Stimulated activated naive CD8-positive, alpha-beta T cell treated with anti-CD3 and anti-CD28 coated beads, Interleukin-15, Interleukin-2, amounts not matched to agents 100 U/mL and 50 U/mL, for 24 hours (primary cell): ENCODE measurements at places on chromosomes 2 and 18.
A peak's percentile ranks its signal among the peaks of the same experiment; 100 is the strongest.

DNA sequence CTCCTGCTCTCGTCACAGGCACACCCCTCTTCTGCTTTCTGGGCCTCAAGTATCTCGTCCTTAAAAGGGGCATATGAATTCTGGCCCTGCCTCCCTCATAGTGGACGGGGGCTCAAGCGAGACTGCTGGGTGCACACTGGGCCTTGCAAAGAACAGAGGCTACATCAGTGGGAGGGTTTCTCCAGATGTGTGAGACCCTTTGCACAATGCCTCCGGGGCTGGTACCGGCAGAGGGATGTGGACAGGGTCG lies 25.0 kb downstream of the CRACDL start:
- no peak for DNase-seq

DNA sequence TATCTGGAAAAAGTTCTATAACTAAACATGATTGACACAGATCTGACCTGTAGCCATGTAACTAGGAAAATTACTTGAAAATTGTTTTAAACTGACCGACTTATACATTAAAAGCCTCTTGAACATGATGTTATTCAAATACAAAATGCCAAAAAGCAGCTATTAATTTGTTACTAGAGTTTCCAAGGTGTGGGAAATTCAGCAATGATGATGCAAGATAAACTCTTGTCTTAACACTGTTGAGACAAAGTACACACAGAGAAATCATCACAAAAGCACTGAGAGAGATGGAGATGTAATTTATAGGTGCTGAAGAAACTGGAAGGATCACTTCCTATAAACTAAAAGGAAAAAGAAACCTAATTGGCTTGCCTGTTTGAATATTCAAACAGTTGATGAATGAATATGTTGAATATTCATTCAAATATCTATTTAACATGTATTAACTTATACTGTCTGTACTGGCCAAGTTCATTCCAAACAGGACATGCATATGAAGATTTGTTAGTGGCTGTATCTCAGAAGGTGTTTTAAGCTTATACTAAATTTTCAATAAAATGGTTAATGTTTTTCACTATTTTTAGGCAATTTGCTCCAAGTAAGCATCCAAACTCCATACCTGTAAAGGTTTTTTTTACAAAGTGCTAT lies 34.6 kb upstream of the WDR75 start:
- DNase-seq, result no peak

DNA sequence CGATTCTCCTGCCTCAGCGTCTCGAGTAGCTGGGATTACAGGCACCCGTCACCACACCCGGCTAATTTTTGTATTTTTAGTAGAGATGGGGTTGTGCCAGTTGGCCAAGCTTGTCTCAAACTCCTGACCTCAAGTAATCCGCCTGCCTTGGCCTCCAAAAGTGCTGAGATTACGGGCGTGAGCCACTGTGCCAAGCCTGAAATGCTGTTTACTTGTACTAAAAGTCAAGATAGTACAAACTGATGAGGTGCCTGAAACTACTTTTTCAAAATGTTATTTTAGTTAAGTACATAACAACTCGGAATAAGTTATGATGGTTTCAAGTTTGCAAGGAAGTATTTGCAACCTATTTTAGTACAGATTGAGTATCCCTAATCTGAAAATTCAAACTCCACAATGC lies 85.7 kb downstream of the CEP192 start:
- no peak for DNase-seq

- DNase-seq, result no peak
Observed at GRCh38 chr2:7270011-7270431, 352.8 kb downstream of the RNF144A start.

- no peak for DNase-seq
Observed at GRCh38 chr2:176592216-176592615, 323.0 kb downstream of the MTX2 start.

DNA sequence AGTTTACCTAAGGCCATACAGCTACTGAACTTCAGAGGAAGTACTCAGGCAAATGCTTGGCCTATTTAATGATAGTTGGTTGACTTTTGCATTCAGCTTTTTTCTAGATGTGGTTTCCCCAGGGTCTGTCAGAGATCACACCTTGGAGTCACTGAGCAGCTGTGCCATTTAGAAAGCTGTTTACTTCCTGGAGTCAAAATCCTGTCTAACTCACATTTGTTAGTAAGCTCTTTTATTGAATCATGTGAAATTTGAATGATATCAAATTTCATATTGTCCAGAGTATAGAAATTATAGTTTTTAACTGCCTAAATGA lies 7.6 kb upstream of the TRIB2 start:
- no peak for DNase-seq

GRCh38 chr18:9081940-9082339 lies 20.6 kb upstream of the NDUFV2 start:
- peak; percentile 55 for DNase-seq

DNA sequence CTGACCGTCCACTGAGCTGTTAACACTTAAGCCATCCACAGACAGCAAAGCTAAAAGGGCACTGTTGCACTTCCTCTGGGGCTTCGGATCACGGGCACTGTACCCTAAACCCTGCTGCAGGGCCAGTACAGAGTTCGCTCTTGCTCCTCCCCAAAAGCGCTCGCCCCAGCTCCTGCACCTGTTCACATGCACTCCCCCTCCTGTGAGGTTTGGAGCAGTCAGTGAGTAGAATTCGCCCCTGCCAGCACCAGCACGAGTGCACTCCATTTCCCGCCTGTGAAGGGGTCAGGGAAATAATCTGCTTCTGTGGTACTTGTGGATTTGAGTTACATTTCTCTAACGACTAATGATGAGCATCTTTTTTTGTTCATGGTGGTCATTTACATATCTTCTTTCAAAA lies 158.8 kb downstream of the PTPRM start:
- DNase-seq, result no peak

DNA sequence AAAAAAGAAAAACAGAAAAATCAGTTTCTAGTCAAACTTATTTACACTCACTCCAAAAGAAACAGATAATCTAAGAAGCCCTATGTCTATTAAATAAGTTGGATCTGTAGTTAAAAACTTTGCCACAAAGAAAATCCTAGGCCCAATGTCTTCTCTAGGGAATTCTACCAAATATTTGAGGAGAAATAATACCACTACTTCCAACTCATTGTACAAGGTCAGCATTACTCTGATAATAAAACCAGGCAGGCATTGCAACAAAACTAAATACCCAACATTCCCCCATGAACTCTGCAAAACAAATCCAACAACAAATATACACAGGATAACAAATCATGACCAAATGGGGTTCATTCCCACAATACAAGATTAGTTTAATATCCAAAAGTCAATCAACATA lies 73.8 kb upstream of the ST8SIA5 start:
- no peak for DNase-seq

- DNase-seq, result no peak
Observed at GRCh38 chr2:54209379-54209778, 46.6 kb downstream of the TSPYL6 start.

DNA sequence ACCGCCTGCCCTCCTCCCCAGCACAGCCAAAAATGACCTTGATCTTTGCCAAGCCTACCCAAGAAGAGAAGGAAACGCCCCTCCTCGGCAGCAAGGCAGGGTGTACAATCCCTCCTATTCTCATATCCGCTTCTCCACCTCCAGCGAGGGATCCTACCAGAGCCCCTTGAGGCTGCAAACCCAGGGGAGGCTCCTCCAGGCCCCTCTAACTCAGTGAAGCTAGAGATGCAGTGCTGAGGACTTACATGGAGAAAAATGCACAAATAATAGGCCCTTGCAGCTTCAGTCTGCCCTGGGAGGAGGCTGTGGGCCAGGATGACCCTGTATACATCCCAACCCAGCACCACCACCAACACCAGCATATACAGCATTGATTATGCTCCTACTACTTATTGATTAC lies 46.9 kb upstream of the POMC start:
- DNase-seq, result no peak
